ENCODE measurements at places on chromosomes 1 and 21.

- peak; percentile 27 for DNase-seq
These were observed 16.7 kb upstream of the DISP1 start for GRCh38 chr1:222798116-222798515.

GRCh38 chr1:160413716-160414115, 13.4 kb downstream of the VANGL2 start:
- DNase-seq: no peak

DNA sequence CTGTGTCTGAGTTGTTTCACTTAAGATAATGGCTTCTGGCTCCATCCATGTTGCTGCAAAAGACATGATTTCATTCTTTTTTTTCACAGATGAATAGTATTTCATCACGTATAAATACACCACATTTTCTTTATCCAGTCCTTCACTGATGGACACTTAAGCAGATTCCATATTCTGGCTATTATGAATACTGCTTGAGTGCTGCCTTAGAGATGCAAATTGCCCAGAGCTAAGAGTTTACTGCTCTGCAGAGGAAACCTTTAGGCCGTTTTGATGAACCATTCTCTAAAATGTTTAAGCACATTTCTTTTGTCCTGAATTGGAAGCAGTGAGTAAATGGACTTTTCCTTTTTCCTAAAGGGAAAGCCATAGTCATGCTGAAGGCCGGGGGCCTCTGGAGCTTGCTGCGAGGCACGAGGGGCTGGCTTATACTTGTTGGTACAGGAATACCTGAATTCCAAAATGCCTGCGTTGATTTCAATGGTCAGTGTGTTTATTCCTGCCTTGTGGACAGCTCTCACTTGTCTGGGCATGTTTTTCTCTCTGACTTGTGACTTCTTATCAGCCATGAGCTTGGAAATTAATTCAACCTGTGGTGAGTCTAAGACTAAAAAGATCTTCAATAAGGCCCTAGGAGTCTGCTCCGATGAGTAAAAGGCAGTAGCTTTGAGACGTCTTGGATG, 201.0 kb upstream of the MAP1LC3C start:
- no peak for DNase-seq

DNA sequence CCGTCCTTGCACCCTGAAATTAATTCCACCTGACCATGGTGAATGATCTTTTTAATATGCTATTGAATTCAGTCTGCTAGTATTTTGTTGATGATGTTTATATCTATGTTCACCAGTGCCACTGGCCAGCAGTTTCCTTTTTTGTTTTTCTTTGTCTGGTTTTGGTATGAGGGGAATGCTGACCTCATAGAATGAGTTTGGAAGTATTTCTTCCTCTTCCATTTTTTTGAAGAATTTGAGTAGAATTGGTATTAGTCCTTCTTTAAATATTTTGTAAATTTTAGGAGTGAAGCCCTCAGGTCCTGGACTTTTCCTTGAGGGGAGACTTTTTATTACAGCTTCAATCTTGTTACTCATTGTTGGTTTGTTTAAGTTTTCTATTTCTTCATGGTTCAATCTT, 231.6 kb downstream of the MRPL39 start:
- DNase-seq: no peak

DNA sequence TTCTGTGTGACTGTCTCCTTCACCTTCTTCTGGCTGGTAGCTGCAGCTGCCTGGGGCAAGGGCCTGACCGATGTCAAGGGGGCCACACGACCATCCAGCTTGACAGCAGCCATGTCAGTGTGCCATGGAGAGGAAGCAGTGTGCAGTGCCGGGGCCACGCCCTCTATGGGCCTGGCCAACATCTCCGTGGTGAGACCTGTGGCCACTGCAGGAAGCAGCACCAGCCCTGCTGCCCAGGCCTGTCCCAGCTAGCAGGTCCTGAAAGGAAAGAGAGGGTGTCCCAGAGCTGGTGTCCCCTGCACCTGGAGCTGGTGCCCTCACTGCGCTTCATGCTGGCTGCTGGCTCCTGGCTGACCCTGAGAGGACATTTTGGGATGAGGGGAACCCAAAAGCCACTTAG, 5.9 kb upstream of the ATXN7L2 start:
- no peak for DNase-seq

DNA sequence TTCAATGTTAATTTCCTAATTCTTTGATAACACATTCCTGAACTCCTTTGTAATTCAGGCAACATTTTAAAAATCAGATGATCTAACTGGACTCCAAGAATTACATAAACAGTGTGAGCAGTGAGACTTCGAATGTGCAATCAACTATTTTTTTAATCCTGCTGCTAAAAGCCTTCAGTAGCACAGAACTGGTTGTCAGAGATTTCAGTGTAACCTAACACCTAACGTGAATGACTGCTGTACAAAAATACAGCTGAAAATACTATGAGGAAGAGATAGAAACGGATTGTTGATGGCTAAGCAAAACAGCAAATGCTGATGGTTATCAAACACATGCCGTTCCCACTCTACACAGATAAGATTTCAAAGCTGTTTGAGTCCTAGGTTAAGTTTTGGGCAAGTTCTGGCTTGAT, 46.1 kb downstream of the APP start:
- DNase-seq: peak; percentile 31

DNA sequence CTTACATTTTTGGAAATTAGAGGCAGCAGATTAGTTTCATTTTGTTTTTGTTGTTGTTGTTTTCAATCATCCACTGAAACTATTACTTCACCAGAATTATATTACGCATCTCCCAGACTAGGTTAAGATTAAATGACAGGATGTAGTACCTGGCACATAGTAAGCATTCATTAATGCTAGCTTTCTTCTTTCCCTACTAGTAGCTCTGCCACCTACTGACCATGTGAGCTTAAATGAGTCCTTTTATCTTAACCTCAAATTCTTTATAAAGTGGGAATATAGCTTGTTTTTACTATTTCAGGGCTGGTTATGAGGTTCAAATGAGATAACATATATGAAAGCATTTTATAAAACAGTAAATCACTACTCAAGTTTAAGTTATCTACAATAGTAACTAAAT, 10.2 kb upstream of the ASPM start:
- DNase-seq: no peak

DNA sequence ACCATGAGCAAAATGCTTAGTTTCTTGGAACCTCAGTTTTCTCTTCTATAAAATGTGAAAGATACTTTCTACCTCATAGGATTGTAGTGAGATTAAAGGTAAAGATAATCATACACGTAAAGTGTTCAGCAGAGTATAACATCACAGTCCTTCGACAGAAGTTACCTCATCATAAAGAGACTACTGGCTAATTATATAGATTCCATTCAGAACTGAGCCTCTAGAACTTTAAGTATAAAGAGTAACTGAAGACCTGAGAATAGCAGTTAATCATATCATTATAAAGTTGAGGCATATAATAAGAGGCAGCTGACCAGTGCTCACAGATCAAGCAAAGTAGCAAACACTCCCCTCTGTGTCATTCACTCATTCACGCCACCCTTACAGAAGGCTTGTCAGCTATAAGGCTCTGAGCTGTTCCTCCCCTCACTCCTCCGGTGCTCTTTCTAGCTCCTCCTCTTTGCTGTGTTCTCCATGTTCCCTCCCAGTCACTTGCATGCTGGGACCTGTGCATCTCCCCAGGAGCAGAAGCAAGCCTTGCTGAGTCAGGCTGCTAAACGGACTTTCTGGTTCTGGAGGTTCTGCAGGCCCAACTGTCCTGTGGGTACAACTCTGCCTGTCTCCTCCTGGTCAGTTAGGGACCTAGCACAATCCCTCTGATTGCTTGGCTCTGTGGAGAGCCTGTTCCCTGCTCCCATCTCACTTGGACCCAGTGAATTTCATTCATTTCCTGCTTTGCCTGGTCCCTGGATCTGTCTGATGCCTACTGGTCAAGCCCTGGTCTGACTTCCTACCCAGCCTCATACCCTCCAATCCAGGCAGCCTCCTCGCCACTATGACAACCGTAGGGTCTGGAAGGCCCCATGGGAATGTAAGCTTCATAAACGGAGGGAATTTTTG, 28.3 kb upstream of the LY9 start:
- no peak for DNase-seq

DNA sequence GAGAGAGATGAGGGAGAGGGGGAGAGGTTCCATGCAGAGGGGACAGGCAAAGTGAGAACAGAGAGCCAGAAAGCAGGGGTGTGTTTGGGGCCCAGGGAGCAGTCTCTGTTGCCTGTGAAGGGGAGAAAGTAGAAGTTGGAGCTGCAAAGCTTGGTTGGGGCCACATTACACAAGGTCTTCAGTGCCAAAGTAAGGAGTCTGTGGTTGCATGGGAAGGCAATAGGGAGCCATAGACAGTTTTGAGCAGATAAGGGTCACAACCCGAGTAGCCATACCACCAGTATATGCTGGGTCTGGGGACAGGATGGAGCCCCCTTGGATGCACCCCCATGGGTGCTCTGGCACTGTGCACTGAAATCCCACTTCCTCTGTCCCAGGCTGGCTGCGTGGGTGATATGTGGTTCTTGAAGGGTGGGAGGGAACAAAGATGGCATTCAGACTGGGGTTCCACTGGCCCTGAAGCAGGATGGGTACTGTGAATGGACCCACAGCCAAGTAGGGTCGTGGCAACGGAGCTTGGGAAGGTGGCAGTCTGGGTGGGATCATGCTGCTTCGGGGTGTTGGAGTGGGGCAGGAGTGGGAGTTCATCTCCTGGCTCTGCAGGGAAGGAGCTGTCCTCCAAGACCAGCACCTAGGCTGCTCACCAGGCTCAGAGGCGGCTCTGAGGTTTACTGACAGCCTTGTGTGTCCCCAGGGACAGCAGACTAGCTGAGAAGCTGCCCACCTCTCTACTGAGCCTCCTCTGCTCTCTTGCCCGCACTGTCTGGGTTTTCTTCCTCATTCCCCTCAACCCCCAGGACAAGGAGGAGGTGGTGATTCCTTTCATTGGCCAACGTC, 12.1 kb downstream of the DRAXIN start:
- DNase-seq: no peak

- no peak for DNase-seq
These were observed 8.4 kb downstream of the C1orf87 start for GRCh38 chr1:60065199-60065598.

- no peak for DNase-seq
These were observed 376.7 kb downstream of the S1PR1 start for GRCh38 chr1:101613546-101613945.

DNA sequence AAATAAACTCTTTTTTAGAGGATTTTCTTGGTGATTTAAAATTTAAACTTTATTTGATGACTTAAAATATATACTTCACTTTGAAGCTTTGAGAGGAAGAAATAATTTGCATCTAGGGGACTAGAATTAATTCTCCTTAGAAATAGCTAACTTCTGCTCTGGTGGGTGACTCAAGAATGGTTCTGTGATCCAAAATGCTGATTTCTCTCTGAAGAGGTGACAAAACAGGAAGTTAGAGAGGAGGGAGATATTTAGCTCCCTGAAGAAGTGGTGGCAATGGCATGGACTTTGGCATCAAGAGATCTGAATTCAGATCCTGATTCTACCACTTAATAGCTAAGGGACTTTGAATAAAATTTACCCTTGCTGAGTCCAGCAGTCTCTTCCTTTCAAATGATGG, 125.8 kb upstream of the ATP1B1 start:
- DNase-seq: no peak

DNA sequence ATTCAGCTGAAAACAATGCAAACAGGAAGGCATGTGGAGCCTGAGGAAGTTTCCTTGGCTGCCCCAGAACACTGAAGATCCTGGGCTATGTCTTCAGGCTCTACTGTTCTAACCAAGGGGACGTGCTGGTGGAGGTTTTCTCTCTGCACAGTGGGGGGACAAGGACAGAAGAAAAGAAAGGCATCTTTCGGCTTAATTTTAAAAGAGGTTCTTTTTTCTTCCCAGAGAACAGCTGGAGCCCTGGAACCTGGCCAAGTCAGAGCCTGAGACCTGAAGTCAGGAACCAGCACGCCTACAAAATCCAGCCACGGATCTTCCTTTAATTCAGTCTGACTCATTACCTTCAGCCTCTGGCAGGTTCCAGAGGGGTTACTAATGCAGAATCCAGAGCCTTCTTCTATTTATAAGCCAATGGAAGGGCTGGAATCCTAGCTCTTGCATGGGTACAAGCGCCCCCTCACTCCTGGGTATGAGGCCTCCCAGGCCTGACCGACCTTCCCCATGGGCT, 19.8 kb downstream of the CTNNBIP1 start:
- DNase-seq: peak; percentile 83

GRCh38 chr1:215710036-215710898, 143.2 kb downstream of the KCTD3 start:
- DNase-seq: peak; percentile 58

- DNase-seq: peak; percentile 52
These were observed 117.4 kb upstream of the PAXBP1 start for GRCh38 chr21:32888971-32889370.

DNA sequence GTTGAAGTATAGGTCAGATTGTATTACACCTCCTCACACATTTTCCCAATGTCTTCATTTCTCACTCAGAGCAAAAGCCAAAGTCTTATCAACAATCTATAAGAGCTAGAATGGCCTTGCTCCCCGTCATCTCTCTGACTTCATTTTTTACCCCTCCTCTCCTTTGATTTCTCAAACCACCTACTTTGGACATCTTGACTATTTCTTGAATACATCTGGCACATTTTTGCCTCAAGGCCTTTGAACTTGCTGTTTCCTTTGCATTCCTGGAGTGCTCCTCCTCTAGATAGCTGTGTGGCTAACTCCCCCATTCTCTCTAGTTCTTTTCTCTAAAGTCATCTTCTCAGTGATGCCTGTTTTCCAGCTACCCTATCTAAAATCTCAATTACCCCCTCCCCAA, 7.2 kb upstream of the XCL2 start:
- DNase-seq: peak; percentile 35

DNA sequence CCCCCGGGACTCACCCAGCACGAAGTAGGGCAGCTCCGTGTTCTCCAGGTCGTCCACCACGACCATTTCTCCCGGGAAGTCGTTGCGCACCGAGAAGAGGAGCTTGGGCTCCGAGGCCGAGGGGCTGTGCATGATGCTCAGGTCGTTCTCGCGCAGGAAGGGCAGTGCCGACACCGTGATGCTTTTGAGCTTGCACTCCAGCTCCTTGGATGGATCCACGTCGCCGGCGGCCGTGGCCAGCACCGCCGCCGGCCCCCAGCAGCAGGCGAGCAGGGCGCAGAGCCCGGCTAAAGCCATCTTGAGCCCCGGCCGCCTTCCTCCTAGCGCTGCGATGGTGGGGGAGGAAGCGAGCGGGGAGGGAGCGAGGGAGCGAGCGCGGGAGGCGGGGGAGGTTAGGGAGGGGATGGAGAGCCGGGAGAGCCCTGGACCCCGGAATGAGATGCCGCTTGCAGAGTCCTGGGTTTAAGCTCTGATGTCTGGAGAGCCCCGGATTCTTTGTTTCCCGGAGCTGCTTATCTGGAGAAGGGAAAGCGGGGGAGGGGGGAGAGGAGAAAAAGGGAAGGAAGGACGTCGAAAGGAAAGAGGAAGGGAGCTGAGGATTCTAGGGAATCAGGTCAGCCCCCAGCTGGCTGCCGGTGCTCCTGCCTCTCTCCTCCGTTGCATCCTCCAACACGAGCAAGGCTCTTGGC, at the start of gene ASTN1:
TSS of gene ASTN1 (minus strand) at position 333 of the 689 bp plus-strand sequence. CDS start at position 297, 36 bp downstream.
- DNase-seq: peak; percentile 28

- no peak for DNase-seq
These were observed 239.3 kb downstream of the KCNJ6 start for GRCh38 chr21:37677006-37677405.

- DNase-seq: no peak
These were observed 18.9 kb upstream of the NID1 start for GRCh38 chr1:236083650-236084385.

Measured in GM03348 (cell line).